ENCODE measurements at places on chromosomes 4 and X. TPM values are rescaled to one million over a fixed set of nuclear protein-coding genes. Genes with fewer than 3 reads are reported as not detected.

SSX4 gene
- not detected for total RNA-seq

SLC7A11 gene
- 36.9 TPM for total RNA-seq

PRSS12 gene
- total RNA-seq = 0.53 TPM

SLC26A1 gene
- total RNA-seq = 0.41 TPM

SSX2B gene
- total RNA-seq = not detected

FREM3 gene
- not detected for total RNA-seq

UNC5C gene
- 2.2 TPM for total RNA-seq

RASGEF1B gene
- 0.10 TPM for total RNA-seq

KLHL13 gene
- total RNA-seq = 3.9 TPM

DKC1 gene
- 26.4 TPM for total RNA-seq

EMD gene
- 64.1 TPM for total RNA-seq

CXCL3 gene
- 21.2 TPM for total RNA-seq

TMSB15C gene
- 3.5 TPM for total RNA-seq

NSUN7 gene
- 1.6 TPM for total RNA-seq

TLR7 gene
- total RNA-seq = not detected

ATP2B3 gene
- total RNA-seq = not detected

DMP1 gene
- total RNA-seq = not detected

ARMCX4 gene
- 5.8 TPM for total RNA-seq

PAGE1 gene
- total RNA-seq = not detected

GYPA gene
- total RNA-seq = not detected

MXRA5 gene
- 0.44 TPM for total RNA-seq

CXCL5 gene
- 17.5 TPM for total RNA-seq

SPANXB1 gene
- total RNA-seq = not detected

MPC1L gene
- total RNA-seq = not detected
